Germinal center (tissue), 1 donor: ENCODE measurements at places on chromosomes 16 and 17.

DNA sequence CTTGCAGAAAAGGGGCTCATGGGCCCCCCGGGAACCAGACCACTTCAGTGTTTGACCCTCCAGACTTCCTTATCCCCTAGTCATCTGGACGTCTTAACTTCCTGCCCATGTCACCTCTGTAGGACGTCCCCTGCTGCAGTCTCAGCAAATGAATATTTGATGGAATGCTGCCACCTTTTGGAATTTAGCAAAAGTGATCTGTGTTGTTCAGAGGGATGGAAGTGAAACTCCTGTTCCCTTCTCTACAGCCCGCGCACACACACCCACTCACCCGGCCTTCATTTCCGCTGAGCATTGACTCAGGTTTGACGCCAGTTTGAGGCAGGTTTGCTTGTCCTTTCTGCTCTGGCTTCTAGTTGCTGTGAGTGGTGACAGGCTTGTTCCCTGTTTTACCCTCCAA, 507.2 kb upstream of the EEF2KMT start:
- DNase-seq, result no peak

DNA sequence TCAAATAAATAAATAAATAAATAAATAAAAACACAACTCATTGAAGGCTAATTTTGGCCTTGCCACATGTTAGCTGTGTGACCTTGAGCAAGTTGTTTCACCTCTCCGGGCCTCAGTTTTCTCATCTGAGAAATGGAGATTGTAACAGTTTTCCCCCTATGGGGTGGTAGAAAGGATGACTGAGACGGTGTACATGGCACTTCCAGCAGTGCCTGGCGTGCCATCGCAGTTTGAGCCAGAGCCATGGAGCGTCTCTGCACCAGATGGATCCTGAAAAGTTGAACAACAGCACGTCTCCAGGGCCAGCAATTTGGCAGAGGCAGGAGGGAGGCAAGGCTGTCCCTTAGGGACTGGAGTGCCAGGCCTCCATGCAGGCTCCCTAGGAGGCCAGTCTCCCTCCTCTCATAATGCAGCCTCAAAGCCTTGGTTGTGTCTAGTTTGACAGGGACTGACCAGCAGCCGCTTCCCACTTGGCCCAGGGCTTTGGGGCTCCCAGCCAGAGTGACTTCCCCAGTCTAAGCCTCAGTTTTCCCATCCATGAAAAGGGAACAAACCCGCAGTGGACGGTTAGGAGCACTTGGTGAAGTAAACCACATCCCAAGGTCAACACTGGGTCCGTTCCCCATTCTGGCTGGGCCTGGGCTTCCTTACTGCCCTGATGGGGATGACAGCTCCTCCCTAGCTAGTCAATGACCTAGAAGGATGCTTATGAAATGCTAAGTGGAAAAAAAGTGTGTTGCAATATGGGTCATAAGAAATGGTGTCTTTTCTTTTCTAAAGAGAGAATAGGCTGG, 19.3 kb downstream of the SOCS1 start:
- no peak for DNase-seq

- no peak for DNase-seq
Observed at GRCh38 chr17:40558890-40559563, 6.2 kb downstream of the CCR7 start.

DNA sequence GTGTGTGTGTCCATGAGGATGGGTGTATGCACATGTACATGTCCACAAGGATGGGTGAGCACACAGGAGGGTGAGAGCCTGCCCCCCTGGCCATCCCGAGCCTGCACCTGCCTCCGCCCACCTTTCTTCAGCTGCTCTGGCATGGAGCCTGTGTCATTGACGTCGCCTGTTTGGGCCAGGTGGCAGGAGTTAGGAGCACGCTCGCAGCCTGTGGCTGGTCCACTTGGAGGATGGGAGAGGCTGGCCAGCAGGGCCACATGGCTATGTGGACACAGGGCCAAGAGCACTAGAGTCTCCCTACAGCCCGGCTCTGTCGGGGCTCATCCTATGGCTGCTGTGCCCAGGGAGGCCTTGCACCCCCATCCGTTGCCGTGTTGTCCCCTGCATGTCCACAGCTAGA, 21.4 kb downstream of the BAHCC1 start:
- no peak for DNase-seq

- no peak for DNase-seq
Observed at GRCh38 chr17:48903401-48903800, 4.8 kb upstream of the UBE2Z start.

DNA sequence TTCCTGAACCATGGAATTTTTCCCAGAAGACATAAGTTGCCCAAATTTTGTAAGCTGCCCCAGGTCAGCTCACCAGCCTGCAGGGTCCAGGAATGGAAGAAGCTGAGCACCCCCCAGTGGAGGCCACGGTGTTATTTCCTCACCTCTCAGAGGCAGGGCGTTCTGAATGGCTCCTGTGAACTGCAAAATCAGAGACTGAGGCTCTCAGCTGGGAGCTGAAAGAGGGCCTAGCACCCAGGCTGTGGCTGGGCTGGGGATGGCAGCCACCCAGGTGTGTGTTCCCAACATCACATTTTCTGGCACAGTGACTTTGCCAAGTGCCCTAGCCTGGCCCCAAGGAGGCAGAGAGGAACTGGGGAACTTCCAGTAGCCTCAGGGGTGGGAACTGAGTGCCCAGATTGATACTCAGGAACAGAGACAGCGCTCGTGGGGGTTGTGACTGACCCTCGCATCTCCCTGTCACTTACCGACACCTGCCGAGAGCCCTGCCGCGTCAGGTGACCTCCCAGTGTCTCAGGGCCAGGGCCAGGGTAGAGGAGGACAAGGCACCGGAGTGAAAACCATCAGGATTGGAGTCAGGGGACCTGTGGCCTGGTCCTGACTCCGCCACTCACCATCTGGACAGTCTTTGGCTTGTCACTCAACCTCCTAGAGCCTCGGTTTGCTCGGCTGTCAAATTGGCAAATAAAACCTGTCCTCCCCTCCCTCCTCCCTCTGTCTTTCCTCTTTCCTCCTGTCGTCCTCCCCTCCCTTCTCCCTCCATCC, 11.3 kb downstream of the CACNG4 start:
- DNase-seq, result peak; percentile 28

DNA sequence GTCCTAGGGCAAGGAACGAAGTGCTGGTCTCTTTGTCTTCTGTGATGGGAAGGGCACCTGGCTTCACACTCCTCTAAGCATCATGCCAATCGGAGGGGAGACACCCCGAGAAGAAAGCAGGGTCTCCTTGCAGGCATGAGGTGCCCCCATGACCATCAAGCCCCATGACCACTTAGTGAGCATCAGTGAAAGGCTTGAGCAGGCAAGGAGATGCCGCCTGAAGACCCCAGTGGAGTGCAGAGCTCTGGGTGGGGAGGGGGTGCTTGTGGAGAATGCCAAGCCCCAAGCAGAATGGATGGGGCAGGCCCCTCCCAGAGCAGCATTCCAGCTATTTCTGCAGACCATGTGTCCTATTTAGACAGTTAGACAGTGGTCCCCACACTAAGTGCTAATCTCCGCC, 232.7 kb upstream of the TNRC6C start:
- no peak for DNase-seq

DNA sequence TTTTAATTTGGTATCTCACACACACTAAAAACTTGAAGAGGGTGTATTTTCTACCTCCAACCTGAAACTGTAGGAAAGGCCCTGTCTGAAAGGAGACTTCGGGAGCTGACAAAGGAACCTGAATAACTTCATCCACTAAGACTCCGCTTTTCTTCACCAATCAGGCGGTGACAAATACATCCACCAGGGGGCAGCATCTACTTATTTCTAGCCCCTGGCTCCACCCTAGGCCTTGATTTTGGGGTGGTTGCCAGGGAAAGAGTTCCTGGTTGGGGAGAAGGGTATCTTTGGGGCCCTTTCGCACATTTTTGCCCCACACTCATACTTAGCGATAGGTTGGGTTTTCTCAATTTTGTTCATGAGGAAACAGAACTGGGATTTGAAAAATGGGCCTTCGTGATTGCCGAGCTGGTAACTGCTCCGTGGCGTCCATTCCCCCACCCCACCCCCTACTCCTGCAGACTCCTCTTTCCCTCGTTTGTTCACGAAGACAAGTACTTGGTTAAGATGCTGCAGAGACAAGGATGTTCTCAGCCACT, 4.8 kb upstream of the ARL4D start:
- DNase-seq, result peak; percentile 86

GRCh38 chr16:381012-381788, 578 bp downstream of the PGAP6 start:
- no peak for DNase-seq

DNA sequence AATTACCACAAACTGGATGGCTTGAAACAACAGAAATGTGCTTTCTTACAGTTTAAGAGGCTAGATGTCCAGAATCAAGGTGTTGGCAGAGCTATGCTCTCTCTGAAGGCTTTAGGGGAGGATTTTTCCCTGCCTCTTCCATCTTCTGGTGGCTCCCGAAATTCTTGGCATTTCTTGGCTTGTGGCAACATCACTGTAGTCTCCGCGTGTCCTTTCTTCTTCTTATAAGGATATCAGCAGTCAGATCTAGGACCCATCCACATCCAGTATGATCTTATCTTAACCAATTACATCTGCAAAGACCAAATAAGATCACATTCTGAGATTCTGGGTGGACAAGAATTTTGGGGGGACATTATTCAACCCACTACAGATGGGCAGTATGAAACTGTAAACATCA, 119.2 kb upstream of the PMFBP1 start:
- no peak for DNase-seq

DNA sequence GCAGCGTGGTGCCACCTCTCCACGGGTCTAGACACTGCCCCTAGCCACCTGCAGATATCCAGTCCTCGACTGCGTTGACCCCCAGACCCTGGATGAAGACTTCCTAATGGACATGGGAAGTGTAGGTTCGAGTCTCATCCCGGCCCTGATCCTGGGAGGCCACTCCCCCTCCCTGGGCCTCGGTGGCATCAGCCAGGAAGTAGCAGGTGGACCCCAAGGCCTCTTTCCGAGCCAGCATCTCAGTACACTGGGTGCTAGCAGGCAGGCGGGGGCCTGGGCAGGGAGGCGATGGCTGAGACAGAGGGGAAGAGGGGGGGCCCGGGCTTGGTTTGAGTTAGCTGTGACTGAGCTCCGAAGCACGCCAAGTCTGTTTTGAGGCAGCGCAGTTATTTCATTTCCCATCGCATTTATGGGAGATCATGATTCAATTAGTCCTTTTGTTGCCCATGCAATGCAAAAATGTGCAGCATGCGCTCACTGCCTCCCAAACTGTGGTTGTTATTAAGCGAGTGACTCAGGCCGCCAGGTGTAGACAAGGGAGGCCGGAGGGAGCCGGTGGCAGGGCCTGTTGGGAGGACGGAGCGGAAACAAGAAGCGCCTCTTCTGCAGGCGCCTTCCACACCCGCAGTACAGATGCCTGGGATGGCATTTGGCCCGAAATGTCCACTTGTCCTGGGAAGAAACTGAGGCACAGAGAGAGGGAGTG, 25.3 kb upstream of the ZNF469 start:
- no peak for DNase-seq

GRCh38 chr17:50161023-50161910, 4.5 kb upstream of the SGCA start:
- peak; percentile 99 for DNase-seq

GRCh38 chr17:83151056-83151441, 71.6 kb downstream of the METRNL start:
- no peak for DNase-seq

DNA sequence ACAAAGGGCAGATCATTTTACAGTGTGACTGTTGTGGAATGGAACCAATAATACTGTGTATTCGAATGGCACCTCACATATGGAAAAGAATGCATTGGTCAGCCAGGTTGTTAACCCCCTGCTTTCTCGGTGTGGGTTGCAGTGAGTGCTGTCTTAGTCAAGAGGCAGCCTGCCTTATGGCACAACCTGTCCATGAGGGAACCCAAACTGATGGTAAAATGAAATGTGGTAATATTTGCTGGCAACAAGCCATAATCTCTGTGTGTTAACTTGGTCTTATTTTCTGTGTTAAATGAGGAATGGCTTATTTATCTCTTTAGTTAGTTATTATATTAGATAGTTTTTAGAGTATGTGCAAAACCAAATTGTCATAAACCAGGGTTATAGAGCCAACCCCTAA, 81.6 kb downstream of the TMC6 start:
- DNase-seq, result no peak

DNA sequence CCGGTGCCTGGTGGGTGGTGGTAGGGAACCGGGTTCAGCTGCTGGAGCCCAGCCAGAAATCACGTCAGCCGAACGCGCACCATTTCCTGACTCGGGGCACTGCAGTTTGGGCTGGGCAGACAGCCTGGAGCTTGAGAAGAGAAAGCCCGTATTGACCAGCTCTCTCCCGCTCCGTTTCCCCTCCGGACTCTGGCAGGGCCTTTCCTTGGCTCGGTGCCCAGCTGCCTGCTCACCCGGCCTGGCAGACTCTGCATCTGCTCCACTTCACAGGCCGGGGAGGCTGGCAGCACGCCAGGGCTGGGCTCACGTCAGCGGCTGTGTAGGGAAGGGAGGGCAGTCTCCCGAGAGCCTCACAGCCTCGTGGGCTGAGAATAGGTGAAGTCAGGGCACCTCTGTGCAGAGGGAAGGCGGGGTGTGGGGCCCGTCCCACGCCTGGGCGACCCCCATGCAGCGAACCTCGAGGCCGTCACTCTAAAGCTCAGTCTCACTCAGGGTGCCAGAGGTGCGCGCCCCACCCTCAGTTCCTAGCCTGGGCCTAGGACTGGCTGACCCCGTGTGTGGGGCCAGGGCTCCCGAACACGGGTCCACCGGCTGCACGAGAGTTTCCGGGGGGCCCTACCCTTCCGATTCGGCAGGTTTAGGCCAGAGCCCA, 59.1 kb downstream of the OR1D5 start:
- peak; percentile 78 for DNase-seq

GRCh38 chr17:66835476-66835875, 559 bp downstream of the CACNG5 start:
- no peak for DNase-seq

DNA sequence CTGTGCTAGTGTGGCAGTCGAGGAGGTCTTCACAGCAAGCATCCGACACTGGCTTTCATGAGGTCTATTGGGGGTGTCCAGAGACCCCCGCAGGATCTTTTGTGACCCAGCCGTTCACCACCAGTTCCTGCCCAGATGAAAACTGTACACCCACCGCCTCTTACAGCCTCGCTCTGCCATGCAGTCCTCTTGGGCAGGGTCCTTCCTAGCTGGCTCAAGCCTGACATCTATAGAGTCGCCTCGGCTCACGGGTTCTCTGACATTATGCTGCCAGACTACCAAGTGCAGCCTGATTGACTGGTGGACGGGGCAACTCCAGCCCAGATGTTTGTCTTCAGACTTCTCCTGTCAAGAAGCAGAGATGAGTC, 14.6 kb upstream of the CLEC10A start:
- DNase-seq, result no peak

DNA sequence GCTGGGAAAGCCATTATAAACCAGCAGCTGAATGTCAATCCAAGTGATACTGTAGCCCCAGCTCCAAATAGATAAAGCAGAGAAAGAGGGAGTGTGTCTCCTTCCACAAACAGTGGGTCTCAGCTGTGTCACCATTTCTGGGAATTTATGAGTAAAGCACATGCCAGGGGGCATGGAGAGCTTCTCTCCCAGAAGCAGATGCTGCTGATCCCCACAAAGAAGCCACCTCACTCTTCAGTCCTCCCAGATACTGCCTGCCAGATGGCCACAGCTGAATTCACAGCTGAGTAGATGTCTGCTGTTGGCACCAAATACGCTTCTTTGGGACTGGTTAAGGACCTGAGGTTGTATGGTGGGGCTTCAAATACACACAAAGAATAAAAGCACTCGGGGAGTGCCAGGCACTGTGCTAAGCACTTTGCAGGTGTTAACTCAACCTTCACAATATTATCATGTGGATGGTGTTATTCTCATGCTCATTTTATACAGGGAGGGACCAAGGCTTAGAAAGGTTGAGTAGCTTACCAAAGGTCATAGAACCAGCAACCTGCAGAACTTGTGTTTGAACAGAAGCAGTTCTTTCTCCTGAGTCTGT, 298.3 kb downstream of the CDH11 start:
- DNase-seq, result no peak

- no peak for DNase-seq
Observed at GRCh38 chr17:81821603-81822311, 11.3 kb downstream of the MCRIP1 start.
